Stimulated activated CD4-positive, alpha-beta T cell treated with anti-CD3 and anti-CD28 coated beads, Interleukin-4, amount 100 ng/mL, for 24 hours (primary cell): ENCODE measurements at places on chromosomes 2 and 18.

DNA sequence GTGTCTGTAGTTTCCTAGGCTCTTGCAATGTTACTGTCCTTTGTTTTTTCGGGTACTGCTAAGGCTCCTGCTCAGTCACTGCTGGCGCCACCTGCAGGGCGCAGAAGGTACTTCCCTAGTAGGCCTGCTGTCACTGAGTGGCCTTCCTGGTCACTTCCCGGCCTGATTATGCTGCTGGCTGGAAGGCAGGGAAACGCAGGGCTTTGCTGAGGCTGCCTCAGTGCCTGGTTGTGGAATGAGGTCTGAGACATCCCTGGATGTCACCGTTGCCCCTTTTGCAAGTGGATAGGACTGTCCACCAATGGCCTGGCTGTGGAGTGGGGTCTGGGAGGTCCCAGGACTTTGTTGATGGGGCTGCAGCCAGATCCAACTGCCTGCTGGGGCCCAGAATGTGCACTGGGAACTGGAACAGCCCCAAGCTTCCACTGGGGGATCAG lies 13.1 kb downstream of the DAW1 start:
- peak; percentile 56 for DNase-seq

- DNase-seq, result peak; percentile 33
These were observed at the start of gene DAW1 for GRCh38 chr2:227871375-227871791. TSS of gene DAW1 (plus strand) at chr2:227871631. CDS start at chr2:227871690, 59 bp downstream.

DNA sequence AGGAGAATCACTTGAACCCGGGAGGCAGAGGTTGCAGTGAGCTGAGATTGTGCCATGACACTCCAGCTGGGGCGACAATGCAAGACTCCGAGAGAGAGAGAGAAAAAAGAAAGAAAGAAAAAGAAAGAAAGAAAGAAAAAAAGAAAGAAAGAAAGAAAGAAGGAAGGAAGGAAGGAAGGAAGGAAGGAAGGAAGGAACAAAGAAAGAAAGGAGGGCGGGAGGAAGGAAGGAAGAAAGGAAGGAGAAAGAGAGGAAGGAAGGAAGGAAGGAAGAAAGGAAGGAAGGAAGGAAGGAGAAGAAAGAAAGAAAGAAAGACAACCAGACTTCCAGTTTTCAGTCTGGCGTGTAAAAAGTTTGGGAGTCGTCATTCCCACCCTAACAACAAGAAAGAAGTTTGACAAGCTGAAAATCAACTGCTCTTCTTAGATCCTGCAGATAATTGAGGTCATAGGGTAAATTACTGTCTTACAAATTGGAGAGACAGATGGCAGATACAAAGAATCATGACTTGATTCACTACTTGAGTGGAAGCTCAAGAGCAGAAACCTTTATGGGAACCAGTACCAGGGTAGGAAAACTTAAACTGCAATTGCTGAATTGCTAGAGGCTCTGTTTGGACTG lies 15.1 kb upstream of the CYP27C1 start:
- DNase-seq, result no peak

DNA sequence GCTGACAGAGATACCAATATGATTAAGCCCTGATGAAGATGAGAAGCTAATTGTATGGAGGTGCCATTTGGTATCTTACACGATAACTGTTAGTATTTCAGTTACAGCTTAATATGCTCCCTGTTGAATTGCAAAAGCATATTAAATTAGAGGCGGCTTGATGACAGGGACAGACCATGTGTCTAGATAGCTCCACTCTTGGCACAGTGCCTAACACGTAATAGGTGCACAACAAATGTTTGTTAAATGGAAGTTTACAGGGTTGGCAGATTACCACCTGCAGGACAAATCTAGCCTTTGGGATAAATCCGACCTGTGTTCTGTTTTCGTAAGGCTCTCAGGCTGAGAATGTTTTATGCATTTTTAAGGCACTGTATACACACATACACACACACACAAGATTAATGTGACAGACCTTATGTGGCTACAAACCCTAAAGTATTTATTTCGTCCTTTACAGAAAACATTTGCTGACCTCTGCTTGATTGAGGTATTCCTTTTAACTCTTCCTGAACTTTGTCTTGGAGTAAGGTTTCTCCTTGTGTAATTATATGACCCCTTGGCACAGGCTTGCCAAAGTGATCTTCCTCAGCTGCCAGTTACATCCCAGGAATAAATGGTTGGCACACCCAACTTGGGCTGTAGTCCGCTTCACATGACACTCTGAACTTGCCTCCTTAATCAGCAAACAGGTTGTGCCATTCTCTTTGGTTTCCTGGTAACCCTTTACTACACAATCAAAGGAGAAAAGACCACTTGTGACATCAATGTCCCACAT lies 348.9 kb downstream of the HRH4 start:
- DNase-seq, result no peak

DNA sequence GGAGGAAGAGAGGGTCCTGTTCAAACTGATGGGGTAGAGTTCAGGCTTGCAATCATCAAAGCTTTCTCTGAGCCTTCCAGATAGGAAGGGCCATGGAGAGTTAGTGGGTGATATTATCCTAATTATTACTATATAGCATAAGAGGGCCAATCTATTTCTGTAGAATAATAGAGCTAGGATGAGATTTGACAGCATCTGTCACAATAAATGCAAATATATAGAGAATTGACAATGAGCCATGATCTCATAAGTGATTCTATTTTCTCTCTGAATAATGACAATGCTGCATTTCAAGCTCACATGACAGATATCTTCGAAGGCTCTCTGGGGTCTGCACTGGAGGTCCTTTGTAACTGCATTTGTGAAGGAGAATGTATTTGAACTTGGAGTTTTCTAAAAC lies 521.9 kb upstream of the CELF4 start:
- DNase-seq, result no peak

GRCh38 chr2:210961249-210961648 lies 404.9 kb downstream of the CPS1 start:
- DNase-seq, result no peak
